ENCODE measurements at places on chromosomes 16 and 17.

DNA sequence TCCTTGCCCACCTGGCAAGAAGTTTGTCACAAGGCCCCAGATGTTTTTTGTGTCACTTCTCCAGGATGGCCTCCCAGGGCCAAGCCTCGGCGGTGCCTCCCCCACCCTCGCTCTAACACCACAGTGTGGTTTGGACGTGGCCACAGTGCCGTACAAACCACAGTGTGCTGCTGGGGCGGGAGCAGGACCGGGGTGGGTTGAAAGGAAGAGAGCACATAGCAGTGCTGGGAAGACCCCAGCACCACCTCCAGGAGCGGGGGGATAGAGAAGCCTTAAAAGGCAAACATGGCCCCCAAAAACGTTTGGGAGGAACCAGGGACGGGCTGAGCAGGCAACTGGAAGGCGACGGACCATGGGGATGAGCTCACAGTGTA, 5.0 kb upstream of the BCL6B start:
- no peak for DNase-seq

GRCh38 chr17:29838961-29839360, 91.1 kb downstream of the SSH2 start:
- DNase-seq: no peak

DNA sequence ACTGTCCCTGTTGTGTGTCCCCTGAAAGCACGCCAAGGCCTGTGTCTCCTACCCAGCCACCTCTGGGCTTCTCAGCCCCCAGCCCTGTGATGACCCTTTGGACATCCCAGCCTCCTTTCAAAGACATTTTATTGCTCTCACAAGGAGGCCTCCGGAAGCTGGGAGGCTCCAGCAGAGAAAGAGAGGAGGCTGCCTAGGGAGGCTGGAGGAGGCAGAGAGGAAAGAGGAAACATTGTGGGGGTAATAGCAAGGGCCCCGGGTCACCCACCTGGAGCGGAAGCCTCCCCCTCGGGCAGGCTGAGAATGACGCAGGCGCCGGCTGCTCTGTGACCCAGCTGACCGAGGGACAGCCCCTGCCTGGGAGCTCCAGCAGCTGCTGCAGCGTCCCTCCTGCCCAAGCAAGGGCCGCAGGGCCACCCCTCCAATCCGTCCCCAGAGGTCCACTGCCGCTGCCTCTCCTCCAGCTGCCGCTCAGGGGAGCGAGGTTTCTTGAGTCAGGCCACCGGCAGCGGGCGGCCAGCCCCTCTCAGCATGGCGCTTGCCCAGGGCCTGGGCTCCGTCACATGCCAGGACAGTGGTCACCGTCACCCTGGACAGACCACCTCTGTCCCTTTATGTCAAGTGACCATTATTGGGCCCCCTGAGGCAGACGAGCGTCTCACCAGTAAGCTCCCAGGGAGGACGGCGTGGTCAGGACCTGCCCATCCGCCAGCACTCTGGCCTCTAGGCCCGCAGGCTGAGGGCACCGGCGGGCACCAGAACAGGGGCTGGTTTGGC, 29.3 kb downstream of the ACTG1 start:
- DNase-seq: no peak

GRCh38 chr17:17041018-17041521, 1.2 kb upstream of the MPRIP start:
- no peak for DNase-seq

DNA sequence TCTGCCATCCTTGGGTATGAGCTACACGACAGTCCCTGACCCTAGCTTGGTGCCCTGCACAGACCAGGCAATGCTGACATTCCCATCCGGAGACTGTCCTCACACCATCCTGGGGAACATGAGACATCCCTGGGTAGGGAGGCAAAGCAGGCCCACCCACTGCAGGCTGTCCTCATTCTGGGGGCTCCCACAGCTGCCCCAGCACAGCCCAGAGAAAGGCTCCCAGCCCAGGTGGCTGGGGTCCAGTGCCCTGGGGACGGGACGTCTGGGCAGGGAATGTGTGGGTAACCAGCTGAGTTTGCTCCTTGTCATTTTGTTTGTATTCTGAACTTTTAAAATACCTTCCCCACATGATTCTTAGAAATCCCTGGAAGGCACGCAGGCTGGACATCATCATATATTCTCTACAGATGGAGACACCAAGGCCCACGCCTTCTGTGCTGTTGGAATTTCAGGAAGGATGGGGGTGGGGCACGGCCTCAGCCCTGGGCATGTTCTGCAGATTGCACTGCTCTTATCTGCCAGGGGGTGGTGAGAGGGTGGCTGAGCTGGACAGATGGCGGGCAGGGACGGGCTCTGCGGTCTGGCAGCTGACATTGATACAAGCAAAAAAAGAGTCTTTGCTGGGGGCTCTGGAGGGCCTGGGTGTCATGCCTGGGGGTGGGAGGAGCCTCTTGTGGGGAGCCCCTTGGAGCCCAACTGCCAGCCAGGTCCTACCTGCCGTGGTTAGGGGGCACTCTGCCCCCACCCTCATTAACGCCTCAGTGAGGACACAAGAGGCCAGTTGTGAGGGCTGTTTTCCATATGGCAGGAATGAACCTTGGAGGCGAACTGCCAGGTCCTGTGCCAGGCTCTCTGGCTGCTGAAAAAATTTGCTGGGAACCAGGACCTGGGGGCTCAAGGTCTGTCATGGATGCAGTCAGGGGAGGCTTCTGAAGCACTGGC, 28.4 kb downstream of the LRRC75A start:
- no peak for DNase-seq

DNA sequence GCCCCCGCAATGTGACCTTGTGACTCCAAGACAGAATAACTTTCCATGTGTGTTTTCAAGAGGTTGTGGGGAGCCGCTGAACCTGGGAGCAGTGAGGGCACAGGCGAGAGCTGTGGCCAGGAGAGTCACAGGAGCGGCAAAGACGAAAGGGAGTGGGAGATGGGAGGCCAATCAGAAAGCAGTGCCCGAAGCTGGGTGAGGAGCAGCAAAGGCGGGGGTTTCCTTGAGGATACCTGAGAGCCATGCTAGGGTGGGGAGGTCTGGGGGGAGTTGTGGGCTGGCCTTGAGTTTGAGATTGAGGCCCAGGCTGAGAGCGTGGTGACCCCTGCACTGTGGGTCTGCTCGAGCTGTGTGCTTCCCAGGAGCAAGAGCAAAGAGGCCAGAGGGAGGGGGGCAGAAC, 23.2 kb upstream of the NPTX1 start:
- no peak for DNase-seq

DNA sequence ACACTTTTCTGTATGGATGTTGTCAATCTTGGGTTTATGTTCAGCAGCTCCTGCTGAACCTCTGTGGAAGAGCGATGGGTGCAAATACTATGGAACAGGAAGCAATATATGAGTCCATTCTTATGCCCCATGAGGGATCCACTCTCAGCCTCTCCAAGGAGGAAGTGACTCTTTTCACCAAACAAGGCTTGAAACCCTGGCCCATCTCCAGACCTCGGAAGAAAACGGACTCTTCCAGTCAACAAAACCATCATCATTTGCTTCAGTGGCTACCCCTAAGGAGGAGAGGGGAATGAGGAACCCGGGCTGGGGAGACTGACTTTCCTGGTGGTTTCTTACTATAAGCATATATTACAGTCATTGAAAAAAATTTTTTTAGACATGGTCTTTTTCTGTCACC, 206.2 kb downstream of the AXIN2 start:
- DNase-seq: no peak

- no peak for DNase-seq
Observed at GRCh38 chr16:72927199-72928089, 120.5 kb downstream of the ZFHX3 start.

- DNase-seq: no peak
Observed at GRCh38 chr17:48498164-48498850, 32.5 kb downstream of the HOXB1 start.

DNA sequence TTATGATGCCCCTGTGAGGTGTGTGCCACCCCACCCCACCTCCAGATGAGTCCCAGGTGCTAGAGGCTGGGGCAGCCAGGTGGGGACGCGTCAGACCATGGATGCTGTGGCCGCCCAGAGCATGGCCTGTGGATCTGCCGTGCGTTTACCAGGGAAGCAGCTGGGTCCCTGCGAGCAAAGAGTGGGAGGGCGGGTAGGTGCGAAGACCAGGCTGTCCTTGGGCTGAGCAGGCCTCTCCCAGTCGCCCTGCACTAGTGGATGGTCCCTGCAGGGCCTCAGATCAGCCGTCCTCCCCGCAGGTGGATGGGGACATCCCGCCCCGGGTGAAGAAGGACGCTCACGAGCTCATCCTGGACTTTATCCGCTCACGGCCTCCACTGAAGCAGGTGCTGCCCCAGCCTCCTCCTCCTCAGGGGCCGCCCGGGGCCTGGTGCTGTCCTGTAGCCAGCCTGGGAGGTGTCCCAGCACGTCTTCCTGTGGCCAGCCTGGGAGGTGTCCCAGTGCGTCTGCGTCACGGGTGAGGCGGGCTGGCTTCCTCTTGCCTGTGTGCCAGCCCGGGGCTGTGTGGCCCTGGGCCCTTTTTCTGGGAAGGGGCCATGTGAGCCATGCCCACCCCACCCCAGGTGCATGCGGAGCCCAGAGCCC, 18.0 kb upstream of the TCF25 start:
- no peak for DNase-seq

- no peak for DNase-seq
Observed at GRCh38 chr16:17370731-17371285, 100.0 kb downstream of the XYLT1 start.

DNA sequence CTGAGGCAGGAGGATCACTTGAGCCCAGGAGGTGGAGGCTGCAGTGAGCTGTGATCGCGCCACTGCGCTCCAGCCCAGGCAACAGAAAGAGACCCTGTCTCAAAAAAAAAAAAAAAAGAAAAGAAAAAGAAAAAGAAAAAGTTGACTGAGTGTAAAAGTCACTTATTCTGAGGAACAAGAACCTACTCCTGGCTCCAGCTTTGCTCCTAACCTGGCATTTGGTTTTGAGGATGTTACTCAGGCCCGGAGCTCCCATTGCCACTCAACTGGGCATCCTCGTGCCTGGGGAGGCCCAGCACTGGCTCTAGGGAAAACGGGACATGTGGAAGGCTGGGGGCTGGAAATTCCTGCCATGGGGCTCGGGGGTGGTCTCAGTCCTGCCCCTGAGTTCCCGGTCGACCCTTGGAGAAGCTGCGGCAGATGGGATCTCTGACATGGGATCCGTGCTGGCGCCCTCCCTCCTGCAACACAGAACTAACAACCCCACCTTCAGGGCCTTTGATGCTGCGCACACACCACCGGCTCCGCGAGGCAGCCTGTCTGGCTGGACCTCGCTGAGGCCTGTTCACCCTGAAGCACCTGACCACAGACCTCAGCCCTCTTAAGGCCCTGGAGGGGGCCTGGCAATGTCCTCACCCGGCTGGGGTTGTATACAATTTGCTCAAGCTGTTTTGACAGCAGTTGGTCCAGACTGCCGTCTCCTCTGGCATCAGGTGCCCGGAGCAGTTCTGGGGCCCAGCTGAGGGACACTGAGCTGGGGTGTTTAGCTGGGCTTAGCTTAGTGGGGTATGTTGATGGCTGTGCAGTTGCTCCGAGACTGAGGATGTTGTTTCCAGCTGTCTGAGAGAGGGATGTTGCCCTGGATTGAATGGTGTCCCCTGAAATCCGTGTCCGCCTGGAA, 12.3 kb downstream of the CD7 start:
- no peak for DNase-seq
